Activated T-cell treated with anti-CD3 and anti-CD28 coated beads for 24 hours (primary cell): ENCODE measurements at places on chromosomes 12 and 14.

GRCh38 chr12:68479896-68480291 is 130.8 kb upstream of the RAP1B start:
- no peak for DNase-seq

DNA sequence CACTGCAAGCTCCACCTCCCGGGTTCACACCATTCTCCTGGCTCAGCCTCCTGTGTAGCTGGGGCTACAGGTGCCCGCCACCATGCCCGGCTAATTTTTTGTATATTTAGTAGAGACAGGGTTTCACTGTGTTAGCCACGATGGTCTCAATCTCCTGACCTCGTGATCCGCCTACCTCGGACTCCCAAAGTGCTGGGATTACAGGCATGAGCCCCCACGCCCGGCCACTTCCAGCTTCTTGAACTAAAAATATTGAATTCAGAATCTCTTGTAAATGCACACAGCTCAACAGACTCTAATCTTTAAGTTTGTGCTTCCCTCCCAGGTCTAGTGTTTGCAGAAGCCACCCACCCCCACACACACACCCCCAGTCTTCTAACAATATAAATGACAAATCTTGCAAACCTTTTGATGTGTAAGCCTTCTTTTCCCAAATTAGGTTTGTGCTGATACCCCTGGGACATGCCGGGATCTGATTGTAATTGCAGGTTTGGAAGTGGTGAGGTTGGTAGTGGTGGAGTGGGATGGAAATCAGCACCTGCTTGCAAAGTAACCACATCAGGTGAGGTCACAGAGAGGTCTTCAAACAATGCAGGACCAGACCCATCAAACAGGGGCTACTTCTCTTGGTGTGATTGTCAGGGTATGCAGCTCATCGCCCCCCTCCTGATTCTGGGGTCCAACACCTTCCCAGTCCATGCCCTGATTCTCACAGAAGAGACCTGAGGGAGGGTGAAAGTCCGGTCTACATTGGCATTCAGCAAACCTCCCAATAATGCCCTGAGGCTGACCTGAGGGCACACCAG is 51.4 kb upstream of the GPR132 start:
- DNase-seq = no peak

DNA sequence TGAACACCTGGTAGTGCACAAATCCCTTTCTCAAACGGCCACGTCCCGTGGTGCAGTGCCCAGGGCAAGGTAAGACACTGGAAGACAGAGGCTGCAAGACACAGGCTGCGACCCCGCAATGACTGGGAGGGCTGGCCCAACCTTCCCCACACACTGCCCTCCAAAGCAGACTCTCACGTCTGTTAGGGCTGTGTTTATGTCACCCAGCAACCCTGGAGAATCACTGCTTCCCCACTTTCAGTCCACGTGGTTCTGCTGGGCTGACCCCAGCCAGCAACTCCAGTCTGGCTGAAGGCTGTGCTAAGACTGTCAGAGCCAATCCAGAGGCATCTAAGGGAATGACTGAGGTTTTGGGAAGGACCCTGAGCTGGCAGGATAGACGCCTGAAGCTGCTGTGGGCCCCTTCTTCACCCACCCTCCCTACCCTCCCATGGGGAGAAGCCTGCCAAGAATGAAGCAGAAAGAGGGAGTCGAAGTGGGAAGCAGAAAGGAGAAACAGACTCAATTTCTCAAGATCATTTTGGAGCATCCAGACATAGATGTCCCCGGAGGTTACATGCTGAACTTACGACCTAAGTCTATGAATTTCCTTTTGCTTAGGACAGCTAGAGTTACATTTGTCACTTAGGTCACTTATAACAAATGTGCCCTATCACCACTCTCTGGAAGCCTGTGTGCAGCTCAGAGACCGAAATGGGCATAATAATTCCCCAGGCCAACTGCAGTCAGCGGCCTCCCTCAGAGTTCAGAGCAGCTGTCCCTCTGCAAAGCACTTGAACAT is 11.7 kb downstream of the KDM2B start:
- no peak for DNase-seq

- no peak for DNase-seq
Measured at GRCh38 chr12:19245106-19245505, 115.6 kb downstream of the PLEKHA5 start.

DNA sequence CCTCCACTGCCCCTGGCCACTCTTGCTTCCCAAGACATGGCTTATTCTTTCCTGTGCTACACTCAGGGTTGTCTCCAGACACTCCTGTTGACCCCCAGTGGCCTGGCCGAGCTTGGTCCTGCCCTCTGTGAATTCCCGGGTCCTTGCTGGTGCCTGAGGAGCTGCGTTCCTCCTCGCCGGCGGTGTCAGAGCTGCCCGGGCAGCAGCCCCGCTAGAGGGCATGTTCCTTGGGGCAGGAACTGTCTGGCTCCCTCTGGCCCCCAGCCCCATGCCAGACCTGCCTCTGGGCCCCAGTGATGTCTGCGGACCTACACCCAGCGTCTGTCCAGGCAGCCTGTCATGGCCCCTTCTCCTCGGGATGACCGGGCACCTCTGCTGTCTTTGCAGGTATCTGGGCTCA is 68.4 kb downstream of the AACS start:
- DNase-seq = no peak

DNA sequence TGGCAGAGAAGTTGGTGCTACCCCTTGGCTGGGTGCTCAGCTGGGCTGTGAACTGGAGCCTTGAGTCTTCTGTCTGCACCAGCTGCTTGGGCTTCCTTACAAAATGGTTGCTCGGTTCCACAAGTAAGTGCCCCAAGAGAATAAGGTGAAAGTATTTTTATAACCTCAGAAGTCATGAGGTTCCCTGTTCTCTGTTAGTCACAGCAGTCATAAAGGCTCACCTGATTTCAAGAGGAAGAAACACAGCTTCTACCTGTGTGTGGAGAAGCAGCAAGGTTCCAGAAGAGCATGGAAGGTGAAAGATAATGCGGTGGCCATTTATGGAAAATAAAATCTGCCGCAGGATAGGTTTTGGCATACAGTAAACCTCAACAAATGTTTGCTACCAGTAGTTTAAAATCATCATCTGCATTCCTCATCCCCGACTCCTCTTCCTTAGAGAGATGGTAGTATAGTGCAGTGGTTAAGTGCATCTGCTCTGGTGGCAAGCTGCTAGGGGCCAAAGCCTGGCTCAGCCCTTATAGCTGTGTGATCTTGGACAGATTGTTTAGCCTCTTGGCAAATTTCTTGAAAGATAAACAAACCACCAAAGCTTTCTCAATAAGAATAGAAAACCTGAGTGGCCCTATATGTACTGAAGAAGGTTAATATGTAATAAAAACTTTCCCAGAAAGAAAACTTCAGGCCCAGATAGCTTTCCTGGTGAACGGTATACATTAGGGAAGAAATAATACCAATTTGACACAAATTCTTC is 32.4 kb downstream of the TPCN1 start:
- DNase-seq = no peak

- no peak for DNase-seq
Measured at GRCh38 chr14:49975799-49976198, 82.9 kb downstream of the ARF6 start.

DNA sequence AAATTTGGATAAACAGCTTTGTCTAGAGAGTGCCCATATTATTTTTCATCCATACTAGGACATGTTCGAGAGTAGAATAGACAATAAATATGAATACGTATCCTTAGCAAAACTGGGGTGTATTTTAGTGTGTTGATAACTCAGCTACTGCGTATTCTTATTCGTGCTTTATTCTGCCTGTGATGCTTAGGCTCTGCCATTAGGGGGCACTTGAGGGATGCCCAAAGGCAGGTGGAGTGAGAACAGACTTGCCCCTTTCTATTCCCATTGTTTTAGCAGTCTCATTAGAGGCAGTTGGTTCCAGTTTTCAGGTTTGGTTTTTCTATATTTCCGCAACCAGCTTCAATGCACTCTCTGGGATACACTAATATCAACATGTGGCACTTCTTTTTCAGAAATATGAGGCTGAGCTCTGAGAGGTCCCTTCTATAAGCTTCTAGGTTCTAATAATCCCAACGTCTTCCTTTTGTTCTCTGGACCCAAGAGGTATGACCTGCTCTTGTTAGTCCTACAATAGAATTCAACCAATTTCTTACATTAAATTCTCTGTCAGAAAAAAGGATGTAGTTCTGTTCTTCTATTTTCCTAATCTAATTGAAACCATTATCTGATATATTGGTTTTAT is 985.7 kb upstream of the FBXO33 start:
- peak; percentile 1 for DNase-seq

DNA sequence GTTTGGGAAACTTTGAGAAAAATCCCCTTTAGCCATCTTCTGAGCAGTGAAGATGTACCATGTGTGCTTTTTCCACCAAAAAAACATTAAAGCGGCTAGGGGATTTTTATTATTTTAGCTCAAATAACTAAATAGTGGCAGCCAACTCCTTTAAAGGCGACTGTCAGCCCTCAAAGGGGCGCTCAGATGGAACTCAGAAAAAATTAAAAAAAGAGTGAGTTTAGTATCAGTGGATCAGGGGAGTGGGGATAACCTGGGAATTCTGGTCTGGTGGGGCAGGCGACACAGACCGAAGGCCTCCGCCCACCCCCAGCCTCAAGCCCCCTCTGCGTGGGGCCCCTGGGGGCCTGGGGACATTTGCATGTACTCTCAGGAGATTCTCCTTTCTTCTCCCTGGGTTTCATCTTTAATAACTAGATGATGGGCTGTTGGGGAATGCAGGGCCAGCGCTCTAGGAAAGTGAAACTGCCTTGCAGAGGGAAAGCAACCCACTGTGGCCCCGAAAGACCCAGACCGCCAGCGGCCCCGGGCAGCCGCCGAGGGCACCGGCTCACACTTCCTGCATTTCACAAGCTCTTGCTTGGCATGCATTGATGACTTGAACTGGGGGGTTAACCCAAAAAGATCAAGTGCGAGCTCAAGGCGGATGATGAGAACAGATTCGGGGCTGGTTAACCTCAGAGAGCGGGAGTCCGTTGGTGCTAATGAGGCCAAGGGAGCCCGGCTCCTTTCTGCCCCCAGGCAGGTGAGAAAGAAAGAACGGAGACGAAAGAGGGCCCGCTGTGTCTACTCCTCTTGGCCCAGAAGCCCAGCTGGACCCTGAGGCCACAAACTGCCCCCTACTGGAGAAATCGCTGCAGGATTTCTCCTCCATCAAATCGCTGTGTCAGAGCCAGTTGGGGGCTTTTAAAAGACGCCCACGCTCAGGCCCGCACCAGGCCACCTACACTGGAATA is 7.3 kb upstream of the BATF start:
- no peak for DNase-seq

DNA sequence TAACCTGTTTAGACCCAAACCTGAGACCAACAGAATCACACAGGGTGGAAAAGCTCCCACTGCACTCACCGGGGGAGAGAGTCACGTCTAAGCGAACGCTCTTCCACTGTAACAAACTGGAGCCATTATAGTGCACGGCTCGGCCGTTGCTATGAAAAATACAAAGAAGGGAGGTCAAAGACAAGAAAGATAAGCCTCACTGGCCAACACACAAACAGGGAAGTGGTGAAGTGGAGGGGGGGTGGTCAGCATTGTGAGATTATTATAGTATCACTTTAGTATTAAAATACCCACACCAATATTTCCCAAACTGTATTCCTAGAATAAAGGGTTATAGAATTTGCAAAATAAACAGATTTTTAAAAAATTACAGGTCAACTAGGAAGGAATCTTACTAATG is 90.9 kb downstream of the TRAFD1 start:
- no peak for DNase-seq

DNA sequence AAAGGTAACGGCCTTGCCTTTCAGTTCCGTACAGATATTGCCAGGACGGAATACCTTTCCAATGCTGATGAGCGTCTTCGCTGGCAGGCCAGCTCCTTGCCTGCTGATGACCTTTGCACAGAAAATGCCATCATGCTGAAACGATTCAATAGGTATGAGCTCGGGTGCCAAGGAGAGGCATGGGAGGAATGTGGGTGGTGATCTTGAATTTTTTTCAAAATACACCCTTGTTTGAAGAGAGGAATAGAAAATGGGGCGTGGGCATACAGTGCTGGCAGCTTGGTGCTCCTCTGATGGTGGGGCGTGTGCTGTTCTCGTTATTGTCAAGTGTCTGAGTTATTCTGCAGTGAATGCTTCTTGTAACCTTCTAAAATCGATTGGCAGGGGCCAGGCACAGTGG is 52.5 kb downstream of the HSP90AA1 start:
- no peak for DNase-seq

- no peak for DNase-seq
Measured at GRCh38 chr12:50537538-50537919, 32.7 kb downstream of the DIP2B start.

DNA sequence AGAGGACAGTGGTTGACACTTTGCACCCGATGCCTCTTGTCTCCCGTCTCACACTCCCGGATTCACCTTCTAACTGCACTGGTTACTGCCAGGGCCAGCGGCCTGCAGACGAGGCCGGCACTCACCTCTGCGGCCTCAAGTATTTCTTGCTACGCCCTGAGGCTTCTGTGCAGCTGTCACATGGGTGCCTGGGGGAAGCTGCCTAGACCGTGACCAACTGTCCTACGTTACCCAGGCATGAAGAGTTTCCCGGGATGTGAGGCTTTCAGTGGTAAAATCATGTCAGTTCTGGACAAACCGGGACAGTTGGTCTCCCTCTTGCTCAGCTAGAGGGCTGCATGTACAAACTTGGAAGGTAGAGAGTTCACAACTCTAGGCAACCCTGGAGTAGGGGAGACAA is 274.5 kb downstream of the GLT1D1 start:
- no peak for DNase-seq

- DNase-seq = no peak
Measured at GRCh38 chr12:75702477-75703093, 191.2 kb upstream of the KRR1 start.

DNA sequence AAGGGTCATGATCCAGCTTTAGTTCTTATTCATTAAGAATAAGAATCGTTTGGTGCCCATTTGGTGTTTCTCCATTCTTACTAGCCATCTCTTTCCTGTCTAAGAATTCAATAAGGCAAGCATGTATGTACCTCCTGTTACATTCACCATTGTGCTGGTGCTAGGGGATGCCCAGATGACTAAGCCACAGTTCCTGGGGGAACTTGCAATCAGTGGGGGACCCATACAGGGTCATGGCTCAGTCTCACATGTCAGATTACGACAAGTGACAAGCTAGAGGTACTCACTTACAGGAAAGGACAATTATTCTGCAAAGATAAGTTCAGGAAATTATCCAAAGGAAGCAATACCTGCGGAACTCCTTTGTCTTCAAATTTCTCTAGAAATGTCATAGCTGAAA is 125.4 kb downstream of the STXBP6 start:
- no peak for DNase-seq

DNA sequence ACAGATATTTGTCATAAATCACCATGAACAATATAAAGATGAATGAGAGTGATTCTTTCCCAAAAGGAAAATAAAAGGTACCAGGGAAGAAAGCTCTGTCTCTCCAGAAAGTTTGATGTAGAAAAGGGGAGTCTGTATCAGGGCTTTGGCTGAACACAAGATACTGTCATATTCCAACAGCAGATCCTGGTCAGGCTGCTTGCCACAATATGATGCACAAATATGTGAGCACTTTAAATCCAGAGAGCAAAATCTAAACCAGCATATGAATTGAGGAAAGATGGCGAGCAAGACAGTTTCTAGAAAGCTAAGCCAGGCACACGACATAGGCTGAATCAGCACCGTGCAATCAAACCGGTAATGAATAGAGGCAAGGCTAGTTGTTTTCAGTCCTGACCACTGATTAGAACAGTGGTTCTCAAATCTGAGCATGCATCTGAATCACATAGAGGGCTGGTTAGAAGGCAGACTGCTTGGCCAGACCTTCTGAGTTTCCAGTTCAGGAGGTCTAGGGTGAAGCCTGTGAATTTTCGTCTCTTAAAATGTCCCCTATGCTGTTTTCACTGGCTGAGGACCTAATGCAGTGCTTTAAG is 60.7 kb downstream of the PLCZ1 start:
- no peak for DNase-seq
